Activated T-cell treated with anti-CD3 and anti-CD28 coated beads for 24 hours (primary cell): ENCODE measurements at places on chromosomes 3 and 15.
A peak's percentile ranks its signal among the peaks of the same experiment; 100 is the strongest.

- DNase-seq = no peak
Measured at GRCh38 chr3:88105325-88105724, 44.4 kb upstream of the C3orf38 start.

DNA sequence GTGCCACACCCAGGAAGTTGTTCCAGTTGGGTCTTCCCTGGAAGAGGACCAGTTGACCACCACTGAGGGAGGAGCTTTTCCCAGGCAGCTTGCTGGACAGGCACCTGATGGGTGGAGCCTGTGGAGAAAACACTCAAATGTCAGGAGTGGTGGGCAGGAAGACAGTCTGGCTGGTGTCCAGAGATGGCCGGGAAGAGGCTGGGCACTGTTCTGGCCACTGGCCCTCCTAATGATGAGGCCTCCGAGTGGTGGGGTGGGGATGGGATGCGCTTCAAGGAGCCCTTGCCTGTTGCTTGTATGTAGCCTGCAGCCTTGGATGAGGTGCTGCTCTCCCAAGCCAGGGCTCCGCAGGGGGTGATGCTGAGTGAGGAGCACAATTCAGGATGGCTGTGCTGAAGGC is 12.3 kb downstream of the PLEKHO2 start:
- DNase-seq = no peak

- no peak for DNase-seq
Measured at GRCh38 chr3:159080821-159081220, 279.0 kb downstream of the MFSD1 start.

DNA sequence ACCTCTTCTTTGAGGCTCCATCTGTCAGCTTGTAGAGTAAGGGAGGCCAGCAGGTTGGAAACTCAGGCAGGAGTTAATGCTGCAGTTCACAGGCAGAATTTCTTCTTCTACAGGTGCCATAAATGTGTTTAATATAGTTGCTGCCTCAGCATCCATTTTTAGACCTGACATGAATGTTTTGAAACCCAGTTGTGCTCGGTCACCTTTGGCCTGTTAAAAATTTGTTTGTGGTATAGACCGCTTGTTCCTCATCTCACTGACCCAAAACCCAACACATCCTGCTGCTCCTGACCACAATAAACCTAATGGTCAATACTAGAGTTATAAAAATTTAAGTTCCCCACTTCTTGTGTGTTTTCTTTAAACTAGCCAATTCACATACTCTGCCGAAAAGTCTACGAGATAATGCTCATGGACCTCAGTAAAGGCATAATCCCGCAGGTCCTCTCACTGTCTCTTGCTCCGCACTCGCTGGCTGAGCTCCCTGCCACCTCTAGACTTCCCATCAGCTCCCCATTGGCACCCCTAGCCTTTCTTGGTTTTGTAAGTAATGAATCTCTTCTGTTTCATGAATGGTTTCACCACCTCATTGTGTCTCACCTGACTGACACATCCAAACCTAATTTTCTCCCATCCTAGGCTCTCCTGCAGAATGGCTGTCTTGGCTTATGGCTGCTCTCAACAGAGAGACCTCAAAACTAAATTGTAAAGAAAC is 138.5 kb upstream of the STRIT1 start:
- DNase-seq = no peak

GRCh38 chr3:12953201-12953995 is 112.0 kb upstream of the RPL32 start:
- no peak for DNase-seq

DNA sequence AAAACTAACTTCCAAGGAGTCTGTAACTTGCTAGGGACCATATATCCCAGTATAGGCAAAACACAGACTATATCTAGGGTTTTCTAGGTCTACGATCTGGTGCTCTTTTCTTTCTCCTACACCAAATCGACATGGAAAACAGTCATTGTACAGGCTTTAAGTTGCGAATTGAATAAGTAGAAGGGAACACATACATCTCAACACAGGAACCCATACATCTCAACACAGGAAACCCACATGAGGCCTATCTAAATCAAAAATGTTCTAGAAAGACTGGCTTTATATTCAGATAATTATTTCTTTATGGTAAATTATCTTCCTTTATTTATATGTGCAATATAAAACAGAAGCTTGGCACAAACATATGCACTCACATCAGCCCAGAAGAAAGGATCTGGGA is 126.6 kb downstream of the ADAM10 start:
- DNase-seq = no peak

- no peak for DNase-seq
Measured at GRCh38 chr15:71627604-71628003, 182.8 kb upstream of the NR2E3 start.

- no peak for DNase-seq
Measured at GRCh38 chr3:117656391-117656790, 946.8 kb downstream of the TUSC7 start.

DNA sequence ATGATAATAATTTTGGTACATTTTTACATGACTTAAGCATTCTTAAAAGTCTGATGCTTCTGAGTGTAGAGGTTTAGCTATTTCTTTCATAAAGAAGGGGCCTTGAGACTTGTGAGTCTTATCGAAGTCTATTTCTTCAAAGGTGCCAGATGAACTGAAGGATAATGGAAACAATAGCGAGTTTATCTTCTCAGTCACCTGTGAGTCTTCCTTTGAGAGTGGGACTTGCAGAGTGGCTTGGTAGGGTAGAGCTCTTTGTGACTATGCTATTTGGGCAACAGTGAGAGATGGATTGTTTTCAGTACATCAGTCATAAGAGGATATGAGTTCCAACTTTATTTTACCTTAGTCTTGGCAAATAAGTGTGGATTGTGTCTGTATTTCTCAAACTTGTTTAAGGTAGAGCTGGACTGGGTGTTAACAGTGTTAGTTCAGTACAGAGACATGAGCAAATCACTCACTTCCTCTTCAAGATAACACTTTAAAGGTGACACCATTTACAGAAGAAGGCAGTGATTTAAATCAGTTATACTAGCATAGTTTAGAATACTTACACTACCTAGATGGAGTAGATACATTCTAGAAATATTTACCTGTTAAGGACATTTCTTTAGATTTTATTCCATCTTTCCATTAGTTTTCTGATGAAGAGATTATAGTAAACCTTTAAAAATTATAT is 3.2 kb downstream of the AKAP13 start:
- DNase-seq = no peak

- DNase-seq = no peak
Measured at GRCh38 chr3:45640724-45641361, 46.3 kb downstream of the LIMD1 start.

DNA sequence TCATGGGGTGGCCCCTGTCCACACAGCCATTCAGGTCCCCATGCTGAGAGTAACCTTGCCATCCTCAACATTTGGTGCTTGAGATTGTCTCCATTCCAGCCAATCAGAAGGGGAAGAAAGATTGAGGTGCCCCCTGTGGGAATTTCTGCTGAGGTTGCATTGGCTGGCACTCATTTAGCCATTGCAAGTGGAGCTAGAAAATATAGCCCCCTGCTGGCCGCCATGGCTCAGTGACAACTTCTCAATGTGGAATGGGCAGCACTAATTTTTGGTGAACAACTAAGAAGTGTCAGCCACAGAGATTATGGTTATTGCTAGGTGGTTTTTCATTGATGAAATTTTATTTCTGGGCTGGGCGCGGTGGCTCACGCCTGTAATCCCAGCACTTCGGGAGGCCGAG is 22.0 kb downstream of the COL6A6 start:
- DNase-seq = peak; percentile 12

- no peak for DNase-seq
Measured at GRCh38 chr3:84547207-84547606, 411.6 kb upstream of the CADM2 start.

GRCh38 chr15:35580606-35581005 is 34.6 kb upstream of the DPH6 start:
- no peak for DNase-seq

GRCh38 chr3:130939753-130940152 is 45.9 kb downstream of the ATP2C1 start:
- no peak for DNase-seq

DNA sequence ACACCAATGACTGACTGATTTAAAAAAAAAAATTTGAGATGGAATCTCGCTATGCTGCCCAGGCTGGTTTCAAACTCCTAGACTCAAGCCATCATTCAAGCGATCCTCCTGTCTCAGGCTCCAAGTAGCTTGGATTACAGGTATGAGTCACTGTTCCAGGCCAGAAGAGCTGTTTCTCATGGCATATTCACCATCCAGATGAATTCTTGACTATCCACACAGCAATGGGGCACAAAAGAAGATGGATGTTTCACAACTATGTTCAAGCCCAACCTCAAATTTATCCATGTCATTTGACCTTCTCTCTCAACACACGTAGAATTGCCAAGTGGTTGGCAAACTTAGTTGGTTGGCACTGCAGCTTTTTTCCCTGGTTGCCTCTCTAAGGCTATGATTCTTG is 40.6 kb downstream of the PRICKLE2 start:
- DNase-seq = no peak

GRCh38 chr3:58628823-58629562 is 37.6 kb downstream of the FAM3D start:
- no peak for DNase-seq

DNA sequence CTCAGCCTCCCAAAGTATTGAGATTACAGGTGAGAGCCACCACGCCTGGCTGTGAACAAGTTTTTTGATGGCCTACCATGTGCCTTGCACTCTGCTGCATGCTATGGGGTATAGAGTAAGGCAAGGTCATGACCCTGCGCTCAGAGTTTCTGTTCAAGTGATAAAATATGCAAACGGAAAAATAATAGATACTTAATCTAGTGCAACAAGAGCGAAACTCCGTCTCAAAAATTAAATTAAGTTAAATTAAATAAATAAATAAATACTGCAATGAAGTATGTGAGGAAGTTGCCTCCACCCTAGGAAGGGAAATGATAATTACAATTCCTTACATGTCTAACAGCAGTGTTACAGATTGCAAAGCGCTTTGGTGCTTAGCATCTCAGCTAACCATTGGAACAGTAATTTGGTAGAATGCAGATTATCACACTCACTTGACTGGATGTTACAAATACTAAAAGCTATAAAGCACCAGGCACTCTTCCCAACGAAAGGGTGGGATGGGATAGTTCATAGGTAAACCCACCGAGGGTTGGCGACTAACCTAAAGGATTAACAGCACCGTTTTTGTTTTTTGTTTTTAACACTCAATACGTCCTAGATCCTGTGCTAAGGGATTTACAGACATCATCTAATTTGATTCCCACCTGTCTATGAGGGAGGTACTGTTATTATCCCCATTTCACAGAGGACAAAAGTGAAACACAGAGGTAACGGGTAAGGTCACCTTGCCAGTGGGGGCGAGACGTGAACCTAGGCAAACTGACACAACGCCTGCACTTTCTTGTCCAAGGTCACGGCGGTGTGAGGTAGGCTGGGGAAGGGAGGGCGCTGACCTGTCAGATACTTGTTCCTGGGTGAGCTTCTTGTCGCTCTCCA is 793 bp upstream of the FANCD2 start:
- DNase-seq = no peak

GRCh38 chr3:133941415-133941821 is 45.7 kb upstream of the RAB6B start:
- no peak for DNase-seq

- no peak for DNase-seq
Measured at GRCh38 chr3:47661121-47661752, 82.6 kb upstream of the CSPG5 start.

DNA sequence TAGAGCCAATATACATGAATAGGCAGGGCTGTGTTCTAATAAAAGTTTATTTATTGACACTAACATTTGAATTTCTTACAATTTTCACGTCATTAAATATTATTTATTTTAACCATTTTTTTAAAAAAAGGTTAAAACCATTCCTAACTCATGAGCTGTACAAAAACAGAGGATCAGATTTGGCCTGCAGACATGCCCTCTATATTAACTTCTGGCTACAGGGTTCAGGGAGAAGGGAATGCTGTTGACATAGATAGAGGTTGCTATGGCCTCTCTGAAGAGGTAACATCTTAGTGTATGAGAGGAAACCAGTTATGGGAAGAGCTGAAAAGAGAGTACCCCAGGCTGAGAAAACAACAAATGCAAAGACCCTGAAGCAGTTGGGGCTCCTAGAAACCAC is 19.1 kb upstream of the RAP2B start:
- no peak for DNase-seq

DNA sequence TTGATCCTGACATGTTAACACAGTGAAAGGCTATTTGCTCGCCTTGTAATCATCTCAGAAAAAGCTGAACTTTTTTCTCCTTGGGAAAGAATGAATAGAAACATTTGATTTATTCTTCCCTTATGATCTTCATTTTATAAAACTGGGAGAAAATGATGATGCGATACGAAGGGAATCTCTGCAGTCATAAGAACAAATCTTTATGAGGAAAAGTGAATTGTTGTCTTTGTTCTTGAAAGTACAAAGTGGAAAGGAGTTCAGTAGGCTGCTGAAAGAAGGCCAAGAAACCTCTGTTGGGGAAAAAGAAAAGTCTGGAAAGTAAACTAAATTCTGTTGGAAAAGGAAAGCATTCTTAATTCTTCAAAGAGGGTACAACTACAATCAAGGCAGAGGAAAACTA is 248.8 kb downstream of the NSUN3 start:
- DNase-seq = no peak

- peak; percentile 35 for DNase-seq
Measured at GRCh38 chr3:143970773-143971358, 757 bp upstream of the DIPK2A start.

DNA sequence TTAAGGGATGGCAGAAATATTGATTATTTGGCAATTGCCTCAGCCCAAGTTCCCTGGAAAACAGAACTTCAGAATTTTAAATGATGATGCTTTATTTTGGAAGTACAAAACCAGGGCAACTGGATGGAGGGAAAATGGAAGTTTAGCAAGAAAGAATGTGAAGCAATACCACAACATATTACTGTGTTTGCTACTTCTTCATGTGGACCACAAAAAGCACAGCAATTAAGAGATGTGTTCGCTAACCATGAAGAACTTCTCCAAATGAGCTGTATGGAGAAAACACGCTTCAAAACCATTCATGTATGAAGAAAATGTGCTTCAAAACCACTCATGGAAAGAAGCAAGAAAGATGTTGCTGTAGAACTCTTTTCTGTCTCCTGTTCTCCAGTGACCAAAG is 64.7 kb upstream of the ARL6 start:
- DNase-seq = no peak

DNA sequence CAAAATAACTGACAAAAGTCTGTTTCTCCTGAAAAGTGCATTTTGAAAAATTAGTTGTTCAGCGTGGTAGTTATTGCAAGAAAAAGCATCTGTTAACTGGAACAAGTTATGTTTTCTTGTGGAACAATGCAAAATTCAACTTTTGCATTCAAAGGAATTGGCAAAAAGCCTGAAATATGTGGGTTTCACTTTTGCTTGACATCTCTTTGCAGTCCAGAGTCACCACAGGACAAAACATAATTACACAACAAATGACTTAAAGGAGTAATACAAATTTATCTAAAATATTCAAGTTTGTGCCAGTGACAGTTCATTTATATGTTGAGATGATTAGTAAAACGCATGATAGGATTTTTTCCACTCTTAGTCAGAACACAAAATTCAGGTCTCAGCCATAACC is 96.3 kb upstream of the P2RY1 start:
- DNase-seq = no peak
